ENCODE measurements at places on chromosomes 2 and 18.
A peak's percentile ranks its signal among the peaks of the same experiment; 100 is the strongest.

DNA sequence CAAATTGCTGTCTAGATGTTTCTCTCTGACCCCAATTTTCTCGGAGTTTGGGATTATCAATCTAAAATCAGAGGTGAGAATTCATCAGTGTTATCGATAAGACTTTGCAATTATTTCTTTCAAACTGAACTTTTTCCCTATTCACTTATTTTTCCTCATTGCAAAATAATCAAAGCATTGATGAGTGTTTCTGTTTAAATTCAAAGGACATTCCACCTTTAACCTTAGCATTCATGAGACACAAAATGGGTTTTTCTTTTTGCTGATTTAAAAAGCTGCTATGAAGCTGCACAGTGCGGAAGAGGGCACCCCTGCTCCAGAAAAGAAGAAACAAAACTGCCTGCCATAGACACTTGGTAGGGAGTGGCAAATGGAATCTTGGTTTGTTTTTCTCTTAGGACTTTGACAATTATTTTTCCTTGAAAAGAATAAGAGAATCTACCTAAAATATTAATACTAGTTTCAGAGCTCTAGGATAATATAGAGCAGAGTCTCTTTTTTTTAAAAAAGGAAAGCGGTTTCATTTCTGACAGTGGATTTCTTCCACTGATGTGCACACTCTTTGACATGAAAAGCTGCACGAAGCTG, 203.4 kb downstream of the TGIF1 start:
- DNase-seq: no peak

- DNase-seq: no peak
Measured at GRCh38 chr2:168751104-168751740, 51.2 kb upstream of the NOSTRIN start.

DNA sequence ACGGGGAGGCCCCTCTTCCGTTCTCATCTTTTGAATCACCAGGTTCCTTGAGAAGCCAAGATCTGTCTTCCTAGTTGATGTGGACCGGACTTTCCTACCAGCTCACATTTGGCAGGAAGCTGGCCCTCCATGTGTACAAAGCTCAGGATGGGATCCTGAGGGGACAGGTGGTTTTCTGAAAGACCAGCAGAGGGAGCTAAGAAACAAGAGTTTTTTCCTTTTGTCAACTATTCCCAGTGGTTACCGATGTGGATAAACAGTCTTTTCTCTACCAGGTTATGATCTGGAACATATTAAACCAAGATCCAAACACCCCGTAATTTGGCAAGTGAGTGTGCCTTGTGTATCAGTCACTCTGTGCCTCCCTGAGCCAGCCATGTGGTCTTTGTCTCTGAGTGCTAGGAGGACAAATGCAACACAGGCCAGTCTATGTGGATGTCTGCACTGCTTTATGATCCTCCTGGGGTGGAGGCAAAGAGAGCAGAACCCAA, 25.1 kb upstream of the ARHGAP25 start:
- peak; percentile 63 for DNase-seq

GRCh38 chr2:69453475-69454129, 16.4 kb upstream of the NFU1 start:
- DNase-seq: no peak

DNA sequence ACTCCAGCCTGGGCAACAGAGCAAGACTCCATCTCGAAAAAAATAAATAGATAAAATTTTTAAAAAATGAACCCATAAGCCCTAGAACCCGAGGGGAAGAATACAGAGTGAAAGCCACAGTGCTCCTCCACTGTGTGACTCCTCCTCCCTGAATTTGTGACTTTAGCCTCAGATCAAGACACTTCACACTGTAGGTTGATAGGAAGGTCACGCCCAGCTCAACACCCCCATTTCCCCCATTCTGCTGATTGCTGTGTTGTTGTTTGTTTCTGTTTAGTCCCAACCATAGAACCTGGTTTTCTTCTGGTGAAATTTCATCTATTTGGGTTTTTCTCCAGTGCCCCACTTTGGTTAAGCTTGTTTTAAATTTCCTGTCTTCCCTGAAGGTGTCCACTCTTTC, 102.2 kb downstream of the VIT start:
- DNase-seq: no peak

DNA sequence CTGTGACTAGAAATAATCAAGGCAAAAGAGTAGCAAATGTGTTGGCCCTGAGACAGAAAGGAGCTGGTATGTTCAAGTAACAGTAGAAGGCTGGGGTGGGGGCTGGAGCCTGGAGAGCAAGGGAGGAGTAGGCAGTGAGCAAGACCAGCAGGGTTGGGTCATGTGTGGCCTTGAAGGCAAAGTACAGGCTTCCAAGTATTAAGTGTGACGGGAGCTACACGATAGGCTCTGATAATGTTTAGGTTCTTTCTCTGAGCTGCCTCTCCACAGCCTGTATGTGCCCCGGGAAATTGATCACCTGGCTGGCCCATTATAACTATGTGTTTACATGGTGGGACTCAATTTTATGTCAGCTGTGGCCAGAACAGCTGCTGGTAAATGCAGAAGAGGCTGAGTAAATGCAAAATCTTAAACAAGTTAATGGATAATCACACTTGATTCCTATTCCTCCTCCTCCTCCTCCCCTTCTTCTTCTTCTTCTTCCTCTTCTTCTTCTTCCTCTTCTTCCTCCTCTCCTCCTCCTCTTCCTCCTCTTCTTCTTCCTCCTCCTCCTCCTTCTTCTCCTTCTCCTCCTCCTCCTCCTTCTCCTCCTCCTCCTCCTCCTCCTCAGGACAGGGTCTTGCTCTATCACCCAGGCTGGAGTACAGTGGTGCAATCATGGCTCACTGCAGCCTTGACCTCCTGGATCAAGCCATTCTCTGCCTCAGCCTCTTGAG, 9.3 kb downstream of the IL1F10 start:
- no peak for DNase-seq

DNA sequence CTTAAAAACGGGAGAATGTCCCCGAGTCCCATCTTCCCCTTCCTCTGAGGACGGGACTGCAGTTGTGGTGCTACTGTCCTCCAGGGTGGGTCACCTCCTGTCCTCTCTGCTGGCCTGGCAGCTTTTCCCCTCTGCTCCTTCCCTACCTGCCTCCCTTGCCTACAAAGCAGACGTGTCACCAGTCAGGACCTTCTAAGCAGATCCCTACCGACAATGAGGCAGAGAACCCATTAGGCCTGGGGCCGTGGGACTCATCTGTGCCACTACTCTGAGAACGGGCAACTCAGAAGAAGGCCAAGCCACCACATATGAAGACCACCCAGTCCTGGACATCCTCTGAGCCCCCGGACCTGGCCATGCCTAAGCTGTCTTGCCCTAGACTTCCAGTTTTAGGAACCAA, 103.0 kb upstream of the TEX51 start:
- no peak for DNase-seq

DNA sequence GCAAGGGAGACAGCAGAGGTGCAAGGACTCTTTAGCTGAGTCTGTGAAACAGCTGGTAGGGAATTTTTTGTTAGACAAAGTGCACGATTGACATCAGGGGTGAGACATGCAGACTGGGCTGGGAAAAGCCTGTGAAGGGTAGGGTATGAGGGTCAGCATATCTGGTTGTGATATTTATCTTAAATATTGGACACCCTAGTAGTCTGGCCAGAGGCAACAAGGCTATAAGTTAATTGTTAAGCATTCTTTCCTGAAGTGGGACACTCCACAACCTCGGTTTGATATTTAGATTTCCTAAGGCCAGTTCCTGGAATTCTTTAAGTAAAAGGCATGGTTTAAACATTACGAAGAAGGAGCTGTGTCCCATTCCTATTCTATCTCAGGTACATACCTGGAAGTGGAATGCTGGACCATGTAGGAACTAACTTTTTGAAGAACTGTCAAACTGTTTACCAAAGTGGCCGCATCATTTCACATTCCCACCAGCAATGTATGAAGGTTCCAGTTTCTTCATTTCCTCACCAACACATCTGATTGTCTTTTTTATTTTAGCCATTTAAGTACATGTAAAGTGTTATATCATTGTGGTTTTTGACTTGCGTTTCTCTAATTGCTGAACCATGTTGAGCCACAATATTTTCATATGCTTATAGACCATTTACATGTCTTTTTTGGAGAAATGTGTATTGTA, 22.5 kb downstream of the EHBP1 start:
- no peak for DNase-seq

GRCh38 chr2:67627456-67628207, 230.5 kb downstream of the ETAA1 start:
- DNase-seq: no peak

GRCh38 chr2:220332886-220333285, 705.5 kb downstream of the SLC4A3 start:
- DNase-seq: no peak

- no peak for DNase-seq
Measured at GRCh38 chr2:27096748-27097297, 10.3 kb downstream of the KHK start.

DNA sequence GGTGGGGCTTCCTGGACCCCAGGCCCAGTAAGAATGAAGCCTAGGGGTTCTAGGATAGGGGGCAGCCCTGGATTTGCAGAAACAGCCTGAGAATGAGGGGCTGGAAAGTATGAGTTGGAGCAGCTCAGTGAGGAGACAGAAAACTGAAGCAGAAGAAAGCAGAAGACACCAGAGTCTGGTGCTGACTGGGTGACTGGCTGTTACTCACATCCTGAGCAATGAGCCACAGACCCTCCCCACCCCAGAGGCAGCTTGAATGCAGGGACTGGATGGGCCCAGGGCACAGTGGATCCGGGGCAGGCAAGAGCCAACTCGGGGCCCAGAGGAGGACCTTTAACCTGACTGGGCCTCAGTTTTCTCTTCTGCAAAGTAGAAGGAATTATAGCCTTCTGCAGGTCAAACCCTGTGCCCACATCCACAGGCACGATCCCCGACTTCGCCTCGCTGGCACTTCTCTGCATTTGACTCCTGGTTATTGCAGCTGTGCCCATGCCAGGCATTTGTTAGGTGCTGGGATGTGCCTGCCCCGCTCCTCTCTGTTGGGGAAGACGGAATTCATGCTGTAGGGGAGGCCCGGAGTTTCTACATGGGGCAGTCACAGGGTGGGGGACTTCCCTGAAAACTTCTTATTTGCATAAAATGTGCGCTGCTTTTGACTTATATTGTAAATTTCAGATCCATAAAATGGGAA, 8.5 kb downstream of the STEAP3 start:
- no peak for DNase-seq

DNA sequence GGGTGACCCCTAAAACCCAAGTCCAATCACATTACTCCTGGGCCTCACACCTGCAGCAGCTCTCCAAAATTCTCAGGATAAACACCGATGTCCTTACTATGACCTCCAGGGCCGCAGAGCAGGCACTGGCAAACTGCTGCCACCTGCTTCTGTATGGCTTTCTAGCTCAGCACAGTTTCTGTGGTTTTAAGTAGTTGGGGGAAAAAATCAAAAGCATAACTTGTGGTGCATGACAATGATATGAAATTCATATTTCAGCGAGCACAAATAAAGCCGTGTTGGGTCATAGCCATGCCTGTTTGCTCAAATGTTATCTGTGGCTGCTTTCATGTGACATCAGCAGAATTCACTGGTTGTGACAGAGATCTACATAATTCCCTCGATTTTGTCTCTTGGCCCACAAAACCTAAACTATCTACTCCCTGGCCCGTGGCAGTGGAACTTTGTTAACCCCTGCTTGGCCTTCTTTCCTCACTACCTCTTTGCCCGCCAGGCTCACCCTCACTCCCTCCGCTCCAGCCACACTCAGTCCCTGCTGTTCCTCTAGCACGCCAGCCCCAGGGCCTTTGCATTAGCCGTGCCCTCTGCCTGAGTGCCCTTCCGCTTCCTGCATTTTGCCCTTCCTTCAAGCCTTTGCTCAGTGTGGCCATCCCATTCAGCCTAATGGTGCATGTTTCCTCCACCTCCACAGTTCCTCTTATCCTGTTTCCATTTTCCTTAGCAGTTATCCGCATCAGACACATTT, 108.3 kb downstream of the AGAP1 start:
- DNase-seq: no peak

- DNase-seq: peak; percentile 24
Measured at GRCh38 chr2:167759531-167759930, 487.9 kb downstream of the STK39 start.

- no peak for DNase-seq
Measured at GRCh38 chr2:183079139-183079775, 710 bp downstream of the DUSP19 start.

DNA sequence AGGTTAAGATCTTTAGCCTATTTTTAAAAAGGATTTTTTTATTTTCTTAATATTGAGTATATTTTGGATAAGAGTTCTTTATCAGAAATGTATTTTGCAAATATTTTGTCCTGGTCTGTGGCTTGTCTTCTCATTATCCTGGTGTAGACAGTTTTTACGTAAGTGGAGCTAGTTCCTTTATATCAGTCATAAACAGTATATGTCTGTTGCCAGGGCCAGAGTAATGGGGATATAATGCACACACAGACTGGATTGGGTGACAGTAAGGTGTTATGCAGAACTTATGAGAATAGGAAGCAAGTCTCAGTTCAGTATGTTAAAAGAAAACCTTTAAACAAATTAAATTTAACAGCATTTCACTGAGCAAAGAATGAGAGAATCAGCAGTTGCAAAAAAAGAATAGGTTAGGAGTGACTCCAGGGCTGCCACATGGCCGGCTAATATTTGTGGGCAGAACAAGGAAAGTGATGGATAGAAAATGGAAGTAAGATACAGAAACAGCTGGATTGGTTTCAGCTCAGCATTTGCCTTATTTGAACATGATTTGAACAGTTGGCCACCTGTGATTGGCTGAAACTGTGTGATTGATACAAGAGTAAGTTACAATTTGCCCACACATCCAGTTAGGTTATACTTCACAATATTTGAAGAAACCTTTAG, 61.1 kb upstream of the ZNG1B start:
- DNase-seq: no peak

DNA sequence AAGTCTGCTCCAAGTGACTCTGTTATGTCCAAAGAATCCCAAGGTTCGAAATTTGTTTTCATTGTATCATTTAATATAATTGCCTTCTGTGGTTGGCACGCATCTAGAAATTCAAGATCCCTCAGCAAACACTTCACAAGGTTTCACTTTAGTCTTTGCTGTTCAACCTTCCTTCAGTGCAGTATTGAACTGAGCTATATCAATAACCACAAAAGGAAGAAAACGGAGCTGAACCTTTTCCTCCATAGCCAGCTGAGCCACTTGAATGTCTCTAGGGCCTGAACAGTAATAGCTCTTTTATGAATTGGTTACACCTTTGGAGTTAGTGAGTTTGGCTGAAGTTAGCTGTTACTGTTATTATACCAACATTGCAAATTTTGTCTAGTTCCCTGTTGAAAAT, 357.7 kb upstream of the HNRNPA3 start:
- DNase-seq: no peak

DNA sequence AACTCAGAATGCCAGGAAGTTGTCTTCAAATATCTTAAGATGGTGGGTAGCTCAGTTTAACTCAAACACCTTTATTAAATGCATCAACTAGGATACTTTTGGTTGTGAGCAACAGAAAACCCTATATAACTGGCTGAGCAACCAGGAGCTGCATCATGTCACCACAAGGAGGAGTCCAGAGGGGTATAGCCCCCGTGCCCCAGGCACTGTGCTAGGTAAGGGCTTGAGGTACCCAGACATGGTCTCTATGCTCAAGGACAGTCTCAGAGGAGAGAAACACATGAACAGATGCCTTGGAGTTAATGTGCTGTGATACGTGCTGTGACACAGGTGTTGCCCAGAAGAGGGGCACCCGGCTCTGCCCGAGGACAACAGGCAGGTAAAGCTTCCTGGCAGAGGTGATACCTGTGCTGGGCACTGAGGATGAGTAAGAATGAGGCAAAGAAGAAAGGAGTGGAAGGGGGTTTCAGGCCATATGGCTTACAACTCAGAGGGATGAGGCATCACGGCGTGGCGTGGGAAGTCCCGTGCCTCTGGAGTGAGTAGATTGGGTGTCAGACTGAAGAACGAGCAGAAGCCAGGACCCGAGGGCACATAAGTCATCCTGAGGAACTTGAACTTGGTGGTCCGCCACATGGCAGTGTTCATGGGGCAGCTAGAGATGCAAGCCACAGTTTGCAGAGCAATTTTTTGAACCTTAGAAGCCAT, 32.0 kb upstream of the CAB39 start:
- DNase-seq: no peak
